ENCODE measurements at places on chromosomes 4 and X. TPM values are rescaled to one million over a fixed set of nuclear protein-coding genes. Genes with fewer than 3 reads are reported as not detected.

GRCh38 chr4:135485371-135485770 is 1283.8 kb upstream of the PABPC4L start:
- peak; percentile 5 for DNase-seq

DNA sequence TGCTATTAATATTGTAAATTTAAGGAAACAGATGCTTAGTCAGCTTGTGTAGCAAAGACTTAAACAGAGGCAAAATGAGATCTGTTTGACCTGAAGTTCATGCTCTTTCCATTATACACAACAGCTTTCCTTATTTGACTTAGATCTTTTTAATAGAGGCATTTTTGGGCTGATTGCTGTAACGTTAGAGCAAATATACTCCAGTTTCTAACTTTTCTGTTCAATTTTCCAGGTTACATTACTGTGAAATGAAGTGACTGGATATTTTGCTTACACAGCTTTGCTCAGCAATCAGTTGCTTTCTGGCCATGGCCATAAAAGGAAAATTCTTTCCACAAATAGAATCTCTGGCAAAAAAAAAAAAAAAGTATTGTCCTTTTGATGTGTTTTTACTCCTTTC is 146.2 kb downstream of the PCDH7 start:
- DNase-seq: no peak

The GRPR gene
- total RNA-seq: 0.17 TPM

The RAB40A gene
- total RNA-seq: 0.50 TPM

GRCh38 chrX:140949233-140949632 is 53.2 kb upstream of the SPANXB1 start:
- no peak for DNase-seq

The JAKMIP1 gene
- total RNA-seq: not detected

Data from mammary epithelial cell (primary cell).